Panc1 (cell line): ENCODE measurements at places on chromosomes 1 and 21. TPM values are rescaled to one million over a fixed set of nuclear protein-coding genes. Genes with fewer than 3 reads are reported as not detected.

GRCh38 chr1:83762039-83762365 lies 236.9 kb downstream of the TTLL7 start:
- no peaks in the 10 kb centered on the region for H3K4me1 ChIP-seq
- H3K4me3 ChIP-seq, result no peak overlapping the region
- H3K27ac ChIP-seq, result no peak overlapping the region

- peak overlapping the region; percentile 80 for H3K27ac ChIP-seq
- DNase-seq, result no peak
- H3K36me3 ChIP-seq, result no peaks in the 10 kb centered on the region
- no peak overlapping the region for H3K4me3 ChIP-seq
- H3K27me3 ChIP-seq, result no peaks in the 10 kb centered on the region
- peaks cover 53% of the 10 kb centered on the region for H3K4me1 ChIP-seq
These were observed 61.6 kb downstream of the HSF2BP start for GRCh38 chr21:43597540-43598250.

The SH2D1B gene
- total RNA-seq, result not detected

The GCSAML gene
- not detected for total RNA-seq

The FCGR2B gene
- 0.15 TPM for total RNA-seq

The UTS2 gene
- total RNA-seq, result not detected

The REG4 gene
- not detected for total RNA-seq

The WASF2 gene
- total RNA-seq, result 121 TPM

DNA sequence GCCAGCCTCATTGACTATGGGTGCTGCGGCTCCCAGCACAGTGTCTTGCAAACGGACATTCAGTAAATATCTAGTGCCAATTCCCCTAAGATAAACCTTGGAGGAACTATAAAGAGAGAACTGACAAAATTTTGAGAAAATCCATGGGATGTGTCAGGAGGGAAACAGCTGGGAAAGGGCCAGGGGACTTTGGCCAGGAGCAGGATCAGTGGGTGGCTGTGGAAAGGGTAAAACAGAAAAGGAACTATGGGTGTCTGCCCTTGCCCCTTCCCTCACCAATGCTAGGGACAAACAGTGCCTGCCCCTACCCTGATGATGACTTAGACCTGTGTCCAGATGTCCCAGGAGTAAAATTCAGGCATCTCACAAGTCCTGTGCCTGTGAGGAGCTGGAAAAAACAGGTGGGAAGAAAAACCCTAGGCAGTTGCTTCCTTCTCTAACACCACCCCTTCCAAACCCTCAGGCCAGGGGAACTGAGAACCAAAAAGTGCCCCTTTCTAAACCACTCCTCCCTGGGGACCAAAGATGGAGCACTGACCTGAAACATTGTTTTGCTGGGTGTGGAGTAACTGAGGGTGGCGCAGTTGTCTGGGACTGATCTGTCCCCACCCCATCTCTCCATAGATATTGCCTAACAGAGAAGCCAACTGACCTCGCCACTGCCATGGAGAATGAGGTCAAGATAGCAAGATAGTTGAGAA lies 22.1 kb upstream of the IFNAR2 start:
- no peaks in the 10 kb centered on the region for H3K36me3 ChIP-seq
- no peak for DNase-seq
- H3K27me3 ChIP-seq, result no peaks in the 10 kb centered on the region
- H3K27ac ChIP-seq, result no peak overlapping the region

GRCh38 chr1:116564426-116564825 lies 6.4 kb downstream of the CD58 start:
- no peaks in the 10 kb centered on the region for H3K27me3 ChIP-seq
- H3K36me3 ChIP-seq, result no peaks in the 10 kb centered on the region
- H3K4me3 ChIP-seq, result no peak overlapping the region
- H3K27ac ChIP-seq, result no peak overlapping the region
- no peaks in the 10 kb centered on the region for H3K4me1 ChIP-seq

The SETDB1 gene
- 43.3 TPM for total RNA-seq

DNA sequence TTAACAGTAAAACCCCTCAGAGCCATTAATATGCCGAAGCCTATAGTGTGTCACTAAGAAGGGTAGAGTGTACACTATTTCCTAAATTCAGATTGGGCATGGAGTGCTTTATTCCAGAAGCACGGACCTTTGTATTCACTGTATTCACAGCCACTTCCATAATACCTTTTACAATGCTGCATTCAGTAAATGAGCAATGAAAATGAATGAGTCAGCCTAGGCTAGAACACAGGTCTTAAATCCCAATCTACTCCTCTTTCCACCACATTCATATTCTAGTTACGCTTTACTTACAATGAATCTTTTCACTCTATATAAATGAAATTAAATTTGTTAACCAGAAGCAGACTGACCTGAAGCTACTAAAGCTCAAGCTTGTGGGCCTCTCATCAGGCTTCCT lies 13.0 kb upstream of the GORAB start:
- H3K4me3 ChIP-seq, result no peak overlapping the region
- no peaks in the 10 kb centered on the region for H3K36me3 ChIP-seq
- H3K27me3 ChIP-seq, result 0 out of 2 replicates have a peak, but pooled peaks cover 2% of the 10 kb centered on the region
- H3K4me1 ChIP-seq, result no peaks in the 10 kb centered on the region
- H3K27ac ChIP-seq, result no peak overlapping the region

DNA sequence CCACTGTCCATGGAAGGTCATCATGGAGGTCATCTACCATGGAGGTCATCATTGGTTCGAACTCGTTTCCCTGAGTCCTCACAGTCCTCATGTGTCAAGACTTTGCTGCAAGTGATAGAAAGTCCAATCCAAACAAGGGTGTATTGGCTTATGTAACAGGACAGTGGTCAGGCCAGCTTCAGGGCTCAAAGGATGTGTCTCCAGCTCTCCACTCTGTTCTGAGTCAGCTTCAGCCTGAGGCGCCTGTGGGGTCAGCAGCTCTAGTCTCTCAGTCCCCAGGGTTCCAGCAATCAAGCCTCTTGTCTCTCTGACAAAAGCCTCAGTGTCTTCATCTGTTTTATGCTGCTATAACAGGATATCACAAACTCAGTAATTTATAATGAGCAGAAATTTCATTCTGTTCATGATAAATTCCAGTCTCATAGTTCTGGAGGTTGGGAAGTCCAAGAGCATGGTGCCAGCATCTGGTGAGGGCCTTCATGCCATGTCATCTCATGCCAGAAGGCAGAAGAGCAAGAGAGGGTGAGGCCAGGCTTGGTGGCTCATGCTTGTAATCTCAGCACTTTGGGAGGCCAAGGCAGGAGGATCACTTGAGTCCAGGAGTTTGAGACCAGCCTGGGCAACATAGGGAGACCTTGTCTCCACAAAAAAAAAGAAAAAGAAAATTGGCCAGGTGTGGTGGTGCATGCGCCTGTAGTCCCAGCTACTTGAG lies 19.5 kb downstream of the A3GALT2 start:
- no peaks in the 10 kb centered on the region for H3K27me3 ChIP-seq
- no peaks in the 10 kb centered on the region for H3K36me3 ChIP-seq
- no peaks in the 10 kb centered on the region for H3K4me1 ChIP-seq

- peaks cover 15% of the 10 kb centered on the region for H3K27me3 ChIP-seq
- no peak overlapping the region for H3K27ac ChIP-seq
- H3K4me3 ChIP-seq, result no peak overlapping the region
- DNase-seq, result no peak
- no peaks in the 10 kb centered on the region for H3K4me1 ChIP-seq
These were observed 10.5 kb upstream of the LMO4 start for GRCh38 chr1:87318056-87318650.

DNA sequence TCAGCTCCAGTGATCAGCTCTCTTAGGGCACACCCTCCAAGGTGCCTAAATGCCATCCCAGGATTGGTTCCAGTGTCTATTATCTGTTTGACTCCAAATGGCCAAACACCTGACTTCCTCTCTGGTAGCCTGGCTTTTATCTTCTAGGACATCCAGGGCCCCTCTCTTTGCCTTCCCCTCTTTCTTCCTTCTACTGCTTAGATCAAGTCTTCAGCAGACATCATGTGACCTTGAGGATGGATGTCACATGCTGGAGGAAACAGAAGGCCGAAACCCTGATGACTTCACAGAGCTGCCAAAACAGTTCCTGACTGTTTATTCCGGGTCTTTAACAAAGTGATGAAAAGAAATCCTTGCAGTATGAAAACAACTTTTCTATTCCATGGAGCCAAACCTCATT lies 24.4 kb upstream of the WDR26 start:
- no peaks in the 10 kb centered on the region for H3K36me3 ChIP-seq
- H3K4me3 ChIP-seq, result no peak overlapping the region
- H3K27ac ChIP-seq, result no peak overlapping the region

The KRTAP7-1 gene
- total RNA-seq, result not detected

GRCh38 chr1:98763488-98764150 lies 102.1 kb downstream of the SNX7 start:
- H3K36me3 ChIP-seq, result no peaks in the 10 kb centered on the region; the same call in 1 of the 2 replicates
- DNase-seq, result no peak
- H3K27me3 ChIP-seq, result no peaks in the 10 kb centered on the region
- no peak overlapping the region for H3K4me3 ChIP-seq
- no peaks in the 10 kb centered on the region for H3K4me1 ChIP-seq

DNA sequence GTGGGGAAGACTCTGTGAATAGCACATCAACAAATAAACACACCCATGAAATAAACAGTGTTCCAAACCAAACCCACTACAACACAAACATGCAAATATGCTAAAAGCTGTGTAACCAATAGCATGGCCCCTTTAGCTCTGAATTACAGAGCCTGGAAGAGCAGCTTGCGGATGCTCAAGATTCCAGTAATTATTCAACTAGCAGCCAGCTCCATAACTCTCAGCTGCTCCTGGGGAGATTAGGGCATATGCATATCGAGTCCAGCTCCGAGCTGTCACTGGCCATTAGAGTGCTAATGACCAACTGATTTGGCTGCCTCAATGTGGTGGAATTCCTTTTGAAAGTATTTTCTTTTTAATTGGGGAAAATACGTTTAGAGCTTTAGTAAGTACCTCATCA lies 207.1 kb downstream of the HHAT start:
- DNase-seq, result no peak
- H3K27me3 ChIP-seq, result no peaks in the 10 kb centered on the region
- H3K27ac ChIP-seq, result no peak overlapping the region
- H3K4me3 ChIP-seq, result no peak overlapping the region

DNA sequence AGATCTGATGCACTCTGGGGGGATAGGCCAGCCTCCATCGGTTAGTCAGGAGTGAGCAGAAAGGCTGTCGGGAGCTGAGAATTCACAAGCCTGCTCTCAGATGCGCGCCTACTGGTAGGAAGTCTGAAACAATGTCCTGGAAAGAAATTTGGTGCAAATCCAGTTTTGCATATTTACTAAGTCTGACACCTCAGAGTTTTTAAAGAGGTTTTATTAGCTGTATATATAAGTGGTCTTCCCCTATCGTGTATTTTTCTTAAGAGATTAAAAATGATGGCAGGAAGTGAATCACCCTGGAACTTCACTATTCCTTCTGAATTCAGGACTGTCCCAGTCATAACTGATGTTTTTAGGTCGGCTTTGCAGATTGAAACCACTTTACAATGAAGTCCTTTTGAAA lies 99.8 kb upstream of the C1orf105 start:
- no peak for DNase-seq
- no peaks in the 10 kb centered on the region for H3K36me3 ChIP-seq
- H3K4me1 ChIP-seq, result peaks cover 44% of the 10 kb centered on the region
- H3K27ac ChIP-seq, result peak overlapping the region; percentile 100
- no peaks in the 10 kb centered on the region for H3K27me3 ChIP-seq
- H3K4me3 ChIP-seq, result no peak overlapping the region

DNA sequence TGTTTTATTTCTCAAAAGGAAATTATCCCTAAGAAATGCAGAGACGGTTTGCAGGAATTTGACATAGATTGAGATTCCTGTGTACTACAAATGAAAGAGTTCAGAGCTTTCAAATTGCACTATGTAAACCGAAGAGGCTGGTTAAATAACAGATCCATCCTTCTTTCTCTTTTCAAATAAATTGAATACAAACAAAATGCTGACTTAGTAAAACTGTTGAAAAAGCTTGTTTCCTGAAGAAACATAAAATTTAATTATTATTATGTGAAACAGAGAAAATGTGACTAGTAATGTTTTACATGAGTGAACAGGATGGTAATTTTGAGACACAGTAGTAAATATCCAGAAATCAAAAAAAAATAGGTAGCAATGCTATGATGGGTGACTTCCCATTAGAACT lies 441.2 kb downstream of the LRRIQ3 start:
- no peak overlapping the region for H3K27ac ChIP-seq
- no peaks in the 10 kb centered on the region for H3K4me1 ChIP-seq
- H3K4me3 ChIP-seq, result no peak overlapping the region
- H3K36me3 ChIP-seq, result no peaks in the 10 kb centered on the region
- no peaks in the 10 kb centered on the region for H3K27me3 ChIP-seq
- DNase-seq, result no peak

DNA sequence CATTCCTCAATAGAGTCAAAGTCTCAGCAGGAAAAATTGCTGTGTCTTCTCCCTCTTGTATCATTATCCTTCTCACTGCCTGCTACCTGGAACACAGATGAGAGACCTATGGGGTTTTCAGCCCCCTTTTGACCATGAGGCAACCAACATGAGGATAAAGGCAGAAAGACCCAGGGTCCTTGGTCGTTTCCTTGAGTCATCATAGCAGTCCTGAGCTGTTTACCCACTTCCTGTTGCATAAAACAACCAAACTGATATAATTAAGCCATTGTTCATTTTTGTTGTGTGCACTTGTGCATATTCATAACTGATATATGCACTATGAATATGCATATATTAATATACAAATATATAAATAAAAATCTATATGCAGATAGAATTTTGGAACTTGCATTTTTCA lies 188.3 kb upstream of the MAP1LC3C start:
- no peaks in the 10 kb centered on the region for H3K27me3 ChIP-seq
- no peak for DNase-seq
- no peak overlapping the region for H3K27ac ChIP-seq
- no peak overlapping the region for H3K4me3 ChIP-seq
- H3K36me3 ChIP-seq, result no peaks in the 10 kb centered on the region

The UBE4B gene
- total RNA-seq, result 54.7 TPM

The KCNE2 gene
- not detected for total RNA-seq

The S100A2 gene
- total RNA-seq, result 6.2 TPM

DNA sequence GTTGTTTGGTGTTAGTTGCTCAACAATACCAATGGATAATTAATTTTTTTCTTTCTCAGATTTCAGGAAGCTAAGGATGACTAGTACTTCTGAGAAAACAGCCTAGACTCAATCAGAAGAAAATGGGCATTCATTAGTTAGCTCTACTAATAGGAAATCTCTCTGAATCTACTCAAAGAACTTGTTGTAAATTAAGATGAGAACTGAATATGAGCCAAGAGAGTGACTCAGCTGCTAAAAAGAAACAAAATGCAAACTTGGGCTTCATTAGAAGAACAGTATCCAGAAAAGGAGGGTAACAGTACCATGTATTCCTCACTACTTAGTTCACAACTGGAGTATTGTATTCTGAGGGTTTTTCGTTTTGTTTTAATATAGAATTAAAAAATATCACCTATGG lies 12.5 kb downstream of the FOXJ3 start:
- H3K36me3 ChIP-seq, result 0 out of 2 replicates have a peak, but pooled peaks cover 2% of the 10 kb centered on the region
- DNase-seq, result no peak
- H3K27me3 ChIP-seq, result no peaks in the 10 kb centered on the region
- no peak overlapping the region for H3K4me3 ChIP-seq

GRCh38 chr1:55381491-55381890 lies 166.3 kb upstream of the USP24 start:
- no peak for DNase-seq
- H3K27me3 ChIP-seq, result no peaks in the 10 kb centered on the region
- H3K4me3 ChIP-seq, result no peak overlapping the region
- no peaks in the 10 kb centered on the region for H3K36me3 ChIP-seq
